ENCODE measurements at places on chromosomes 2 and 18.

DNA sequence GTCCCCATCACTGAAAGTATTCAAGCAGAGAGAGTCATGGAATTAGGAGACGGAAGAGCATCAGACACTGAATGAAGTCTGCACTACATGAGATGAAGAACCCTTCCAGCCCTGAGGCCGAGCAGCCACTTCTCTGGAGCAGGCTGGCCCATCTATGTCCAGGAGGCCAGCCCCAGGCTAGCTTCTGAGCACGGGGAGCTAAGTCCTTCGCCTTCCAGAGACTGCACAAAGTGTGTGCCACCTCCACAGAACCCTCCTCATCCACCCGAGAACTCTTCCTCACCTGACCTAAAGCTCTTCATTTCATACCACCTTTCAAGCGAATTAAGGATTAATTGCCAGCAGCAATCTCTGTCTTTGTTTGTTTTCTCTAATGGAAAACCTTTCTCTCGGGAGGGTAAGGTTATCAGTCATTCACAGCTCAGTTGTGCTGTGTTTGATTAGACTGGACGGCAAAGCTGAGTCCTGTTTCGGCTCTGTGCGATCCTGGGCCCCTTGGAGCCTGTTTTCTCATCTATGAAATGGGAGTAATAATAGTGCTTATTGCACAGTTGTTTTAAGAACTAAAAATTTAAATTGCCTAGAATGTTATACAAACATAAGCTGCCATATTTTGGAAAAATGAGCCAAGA, 38.0 kb downstream of the SCTR start:
- DNase-seq, result no peak

GRCh38 chr2:8214036-8214615, 467.7 kb upstream of the ID2 start:
- no peak for DNase-seq

- DNase-seq, result no peak
These were observed 50.6 kb downstream of the PXDN start for GRCh38 chr2:1693723-1694122.

DNA sequence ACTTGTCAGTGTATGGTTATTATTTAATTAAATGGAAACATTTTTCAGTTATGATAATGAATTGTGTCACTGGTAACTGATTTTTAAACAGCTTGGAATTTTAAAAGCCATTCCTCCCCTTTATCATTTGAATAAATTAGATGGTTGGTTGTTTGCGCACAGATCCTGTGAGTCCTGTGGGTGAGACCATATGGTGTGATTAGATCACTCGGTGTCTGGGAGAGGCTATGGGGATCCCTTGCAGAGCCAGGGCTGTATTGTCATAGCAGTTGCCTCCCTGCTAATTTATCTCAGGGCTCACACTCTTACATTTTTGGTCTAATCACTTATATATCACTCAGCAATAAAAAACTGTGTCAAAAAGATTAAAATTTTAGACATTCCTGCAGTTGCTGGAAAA, 133.5 kb downstream of the ASXL3 start:
- DNase-seq, result no peak

DNA sequence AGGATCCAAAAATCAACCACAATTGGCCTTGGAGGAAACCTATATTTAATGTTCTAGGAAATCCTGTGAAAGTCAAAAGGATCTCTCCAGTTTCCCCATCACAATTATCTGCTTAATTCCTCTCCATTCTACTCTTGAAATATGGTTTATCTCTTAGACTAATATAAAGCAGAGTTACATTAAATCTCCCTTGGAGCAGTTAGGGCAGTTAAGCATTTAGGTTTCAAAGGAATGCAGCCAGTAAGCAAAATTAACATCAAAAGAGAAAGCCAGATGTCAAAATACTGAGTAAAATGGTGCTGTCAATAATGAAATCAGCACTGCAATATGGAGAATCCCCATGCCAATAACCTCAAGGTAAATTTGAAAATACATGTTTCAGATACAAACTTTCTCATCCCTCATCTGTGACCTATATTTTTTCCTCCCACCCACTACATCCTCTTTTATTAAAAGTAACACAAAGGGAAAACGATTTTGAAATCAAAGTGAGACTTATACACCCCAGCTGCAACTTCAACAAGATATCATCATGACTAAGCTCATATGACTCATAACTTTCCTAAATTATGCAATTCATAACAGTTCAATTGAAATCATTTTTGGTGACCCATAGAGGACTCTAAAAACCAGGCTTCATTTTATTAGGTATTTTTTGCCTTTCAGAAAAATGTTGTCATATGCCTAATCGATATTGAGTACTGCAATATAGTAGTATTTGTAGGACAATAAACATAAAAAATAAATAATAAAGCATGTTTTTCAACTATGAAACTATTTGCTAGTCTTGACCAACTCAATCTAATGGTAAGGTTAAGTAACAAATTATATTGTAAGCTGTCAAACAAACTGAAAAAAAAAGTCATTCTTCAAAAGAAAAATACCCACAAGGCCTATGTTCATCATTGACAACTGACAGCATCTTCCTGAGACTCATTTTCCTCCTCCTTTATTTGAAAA, 3.1 kb downstream of the ADAM17 start:
- DNase-seq, result no peak

DNA sequence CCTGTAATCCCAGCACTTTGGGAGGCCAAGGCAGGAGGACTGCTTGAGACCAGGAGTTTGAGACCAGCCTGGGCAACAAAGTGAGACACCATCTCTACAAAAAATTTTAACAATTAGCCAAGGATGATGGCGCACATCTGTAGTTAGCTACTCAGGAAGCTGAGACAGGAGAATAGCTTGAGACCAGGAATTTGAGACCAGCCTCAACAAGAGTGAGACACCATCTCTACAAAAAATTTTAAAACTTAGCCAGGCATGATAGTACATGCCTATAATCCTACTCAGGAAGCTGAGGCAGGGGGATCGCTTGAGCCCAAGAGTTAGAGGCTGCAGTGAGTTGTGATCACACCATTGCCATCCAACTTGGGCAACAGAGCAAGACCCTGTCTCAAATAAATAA, 7.0 kb downstream of the MEMO1 start:
- DNase-seq, result no peak

DNA sequence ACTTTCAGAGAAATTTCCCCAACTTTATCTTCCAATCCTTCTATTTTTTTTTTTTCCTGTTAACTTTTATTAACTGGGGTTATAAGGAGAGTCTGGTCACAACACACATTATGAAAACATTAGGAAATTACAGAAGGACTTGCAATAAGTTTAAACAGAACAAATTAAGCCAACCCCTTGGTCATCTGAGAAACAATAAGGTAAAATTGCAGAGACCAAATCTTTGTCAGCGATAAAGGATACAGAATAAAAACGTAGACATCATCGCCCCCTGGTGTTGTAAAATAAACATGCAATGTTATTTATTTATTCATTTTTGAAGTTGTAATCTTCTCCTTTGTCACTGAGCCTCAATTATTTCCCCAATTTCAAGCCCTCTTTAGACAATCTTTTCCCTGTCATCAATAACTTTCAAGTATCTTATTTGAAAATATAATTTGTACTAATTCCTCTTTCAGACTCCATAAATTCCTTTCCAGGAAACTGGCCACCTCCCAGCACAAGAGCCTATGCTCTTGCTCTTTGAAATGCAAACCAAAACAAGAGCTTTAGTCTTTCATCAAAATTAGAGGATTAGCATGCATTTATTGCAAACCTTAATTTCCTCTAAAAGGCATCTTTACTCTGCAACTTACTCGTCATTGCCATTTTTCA, 19.5 kb downstream of the G6PC2 start:
- DNase-seq, result no peak

GRCh38 chr2:223027442-223027841, 24.5 kb upstream of the KCNE4 start:
- DNase-seq, result no peak

DNA sequence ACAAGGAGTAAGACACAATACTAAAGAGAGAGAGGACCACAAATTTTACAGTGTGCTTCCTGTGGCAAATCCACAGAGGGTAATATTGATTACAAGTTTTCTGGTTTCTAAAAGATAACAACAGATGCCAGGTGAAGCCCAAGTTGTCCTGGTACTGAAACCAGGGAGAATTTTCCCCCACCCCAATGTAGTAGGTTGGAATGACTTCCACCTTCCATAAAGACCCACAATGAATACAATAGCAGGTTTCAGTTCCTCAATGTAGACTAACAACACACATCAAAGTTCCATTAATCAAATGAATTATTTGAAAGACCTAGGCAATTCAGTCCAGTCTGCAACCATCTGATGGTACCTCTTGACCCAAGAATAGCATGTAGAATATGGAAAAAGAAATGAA, 44.0 kb upstream of the TMEM247 start:
- DNase-seq, result no peak
